Activated T-cell treated with anti-CD3 and anti-CD28 coated beads, Interleukin-2, amount 50 U/mL, for 72 hours (primary cell): ENCODE measurements at places on chromosomes 12 and 14.
A peak's percentile ranks its signal among the peaks of the same experiment; 100 is the strongest.

- DNase-seq, result no peak
- H3K4me1 ChIP-seq, result no peaks in the 10 kb centered on the region
- H3K36me3 ChIP-seq, result no peaks in the 10 kb centered on the region
- no peak overlapping the region for H3K27ac ChIP-seq
These were observed 628.6 kb downstream of the NRXN3 start for GRCh38 chr14:78798757-78799156.

DNA sequence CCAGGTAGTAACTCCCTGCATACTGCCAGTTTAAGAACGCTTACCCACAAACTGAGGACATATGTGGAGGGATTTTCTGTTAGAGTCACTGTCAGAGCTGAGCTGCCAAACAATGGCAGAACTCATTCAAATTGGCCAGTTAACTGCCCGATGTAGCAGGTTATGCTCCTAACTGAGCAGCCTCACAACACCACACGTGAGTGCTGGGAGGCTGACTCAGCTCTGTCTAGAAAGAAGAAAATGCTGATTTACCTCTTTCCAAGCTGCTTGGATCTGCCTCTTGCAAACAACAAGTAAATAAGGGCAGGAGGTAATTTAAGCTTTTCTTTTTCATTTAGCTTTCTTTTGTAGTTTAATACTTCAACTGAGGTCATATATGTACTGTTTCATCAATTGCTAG, 195.6 kb downstream of the PELI2 start:
- H3K4me1 ChIP-seq, result no peaks in the 10 kb centered on the region
- H3K4me3 ChIP-seq, result no peak overlapping the region
- H3K27ac ChIP-seq, result no peak overlapping the region

DNA sequence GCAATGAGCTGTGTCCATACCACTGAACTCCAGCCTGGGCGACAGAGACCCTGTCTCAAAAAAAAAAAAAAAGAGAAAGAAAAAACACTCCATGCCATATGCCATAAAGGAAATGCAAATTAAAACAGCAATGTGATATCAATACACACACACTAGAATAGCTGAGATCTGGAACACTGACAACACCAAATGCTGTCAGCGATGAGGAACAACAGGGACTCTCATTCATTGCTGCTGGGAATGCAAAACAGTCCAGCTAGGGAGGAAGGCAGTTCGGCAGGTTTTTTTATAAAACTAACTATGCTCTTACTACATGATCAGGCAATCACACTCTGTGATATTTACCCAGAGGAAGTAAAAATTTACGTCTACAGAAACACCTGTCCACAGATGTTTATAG, 3.4 kb upstream of the ABCB9 start:
- H3K27ac ChIP-seq, result no peak overlapping the region
- no peaks in the 10 kb centered on the region for H3K36me3 ChIP-seq
- no peak overlapping the region for H3K4me3 ChIP-seq
- peaks cover 4% of the 10 kb centered on the region for H3K4me1 ChIP-seq

DNA sequence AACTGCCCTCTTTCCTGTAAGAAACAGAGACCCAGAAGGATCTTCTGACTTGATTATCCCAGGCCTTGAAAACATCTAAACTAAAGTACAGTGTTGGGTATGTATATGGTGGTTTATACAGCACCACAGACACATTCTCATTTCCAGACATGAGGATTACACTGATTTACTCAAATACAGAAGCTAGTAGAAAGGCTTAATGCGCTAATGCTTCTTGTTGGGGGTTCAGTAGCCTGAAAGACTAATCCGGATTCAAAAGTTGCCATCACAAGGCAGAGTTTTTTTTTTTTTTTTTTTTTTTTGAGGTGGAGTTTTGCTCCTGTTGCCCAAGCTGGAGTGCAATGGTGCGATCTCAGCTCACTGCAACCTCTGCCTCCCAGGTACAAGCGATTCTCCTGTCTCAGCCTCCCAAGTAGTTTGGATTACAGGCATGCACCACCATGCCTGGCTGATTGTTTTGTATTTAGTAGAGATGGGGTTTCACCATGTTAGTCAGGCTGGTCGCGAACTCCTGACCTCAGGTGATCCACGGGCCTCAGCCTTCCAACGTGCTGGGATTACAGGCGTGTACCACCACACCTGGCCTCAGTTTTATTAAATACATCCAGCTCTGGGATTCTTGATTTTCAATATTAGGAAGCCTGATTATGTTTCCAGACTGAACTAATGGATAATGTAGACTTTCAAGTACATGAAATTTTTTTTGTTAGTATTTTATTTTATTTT, 46.3 kb upstream of the HECTD1 start:
- no peak overlapping the region for H3K4me3 ChIP-seq
- H3K4me1 ChIP-seq, result no peaks in the 10 kb centered on the region
- H3K27ac ChIP-seq, result no peak overlapping the region

GRCh38 chr14:61628016-61628725, 67.1 kb upstream of the HIF1A start:
- H3K27me3 ChIP-seq, result no peaks in the 10 kb centered on the region
- H3K27ac ChIP-seq, result no peak overlapping the region

- peaks cover 6% of the 10 kb centered on the region for H3K27me3 ChIP-seq
- no peaks in the 10 kb centered on the region for H3K36me3 ChIP-seq
- H3K4me1 ChIP-seq, result peaks cover 9% of the 10 kb centered on the region
- H3K27ac ChIP-seq, result no peak overlapping the region
These were observed 27.8 kb downstream of the C14orf132 start for GRCh38 chr14:96066976-96067375.

GRCh38 chr14:32724867-32725471, 213.7 kb upstream of the NPAS3 start:
- no peak overlapping the region for H3K27ac ChIP-seq
- no peaks in the 10 kb centered on the region for H3K4me1 ChIP-seq
- no peak for DNase-seq
- no peak overlapping the region for H3K4me3 ChIP-seq

- no peak for DNase-seq
- H3K4me3 ChIP-seq, result no peak overlapping the region
- H3K36me3 ChIP-seq, result peaks cover 25% of the 10 kb centered on the region
- H3K27ac ChIP-seq, result peak overlapping the region; percentile 31
- H3K4me1 ChIP-seq, result peaks cover 20% of the 10 kb centered on the region
These were observed 20.5 kb downstream of the SLC11A2 start for GRCh38 chr12:51005671-51006070.

- no peak for DNase-seq
- H3K4me1 ChIP-seq, result no peaks in the 10 kb centered on the region
- H3K27ac ChIP-seq, result no peak overlapping the region
- no peak overlapping the region for H3K4me3 ChIP-seq
- H3K27me3 ChIP-seq, result peaks cover 8% of the 10 kb centered on the region
- H3K36me3 ChIP-seq, result no peaks in the 10 kb centered on the region
These were observed 142.8 kb downstream of the NUAK1 start for GRCh38 chr12:105995961-105996431.

GRCh38 chr12:127716166-127716565, 550.8 kb upstream of the TMEM132C start:
- H3K4me3 ChIP-seq, result no peak overlapping the region
- no peaks in the 10 kb centered on the region for H3K4me1 ChIP-seq
- no peaks in the 10 kb centered on the region for H3K36me3 ChIP-seq
- no peak for DNase-seq
- no peak overlapping the region for H3K27ac ChIP-seq
- no peaks in the 10 kb centered on the region for H3K27me3 ChIP-seq

DNA sequence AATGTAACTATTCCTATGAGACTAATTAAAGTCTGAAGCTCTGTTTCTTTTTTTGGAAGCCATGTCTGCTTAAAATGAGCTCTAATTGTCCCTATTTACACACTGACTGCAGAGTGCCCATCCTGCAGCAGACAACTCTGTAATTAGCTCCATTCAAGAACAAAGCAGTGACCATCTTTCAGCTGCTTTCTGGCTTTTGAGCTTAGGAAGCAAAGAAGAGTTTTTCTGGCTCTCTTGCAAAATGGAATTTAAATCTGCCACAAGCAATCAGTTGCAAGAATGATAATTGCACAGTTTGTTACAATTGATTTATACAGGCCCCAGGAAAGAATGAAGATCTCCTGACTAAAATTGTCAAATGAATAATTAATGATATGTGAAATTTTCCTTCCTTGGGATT, 83.4 kb downstream of the GAS2L3 start:
- no peaks in the 10 kb centered on the region for H3K4me1 ChIP-seq
- H3K27me3 ChIP-seq, result peaks cover 7% of the 10 kb centered on the region
- H3K4me3 ChIP-seq, result no peak overlapping the region

GRCh38 chr12:29241821-29242591, 92.9 kb downstream of the FAR2 start:
- no peaks in the 10 kb centered on the region for H3K36me3 ChIP-seq
- H3K27ac ChIP-seq, result no peak overlapping the region
- peak overlapping the region; percentile 55 for H3K4me3 ChIP-seq
- H3K27me3 ChIP-seq, result no peaks in the 10 kb centered on the region
- peaks cover 19% of the 10 kb centered on the region for H3K4me1 ChIP-seq

GRCh38 chr12:113697651-113698509, 226.2 kb upstream of the LHX5 start:
- H3K4me1 ChIP-seq, result no peaks in the 10 kb centered on the region
- H3K27ac ChIP-seq, result no peak overlapping the region
- DNase-seq, result no peak

DNA sequence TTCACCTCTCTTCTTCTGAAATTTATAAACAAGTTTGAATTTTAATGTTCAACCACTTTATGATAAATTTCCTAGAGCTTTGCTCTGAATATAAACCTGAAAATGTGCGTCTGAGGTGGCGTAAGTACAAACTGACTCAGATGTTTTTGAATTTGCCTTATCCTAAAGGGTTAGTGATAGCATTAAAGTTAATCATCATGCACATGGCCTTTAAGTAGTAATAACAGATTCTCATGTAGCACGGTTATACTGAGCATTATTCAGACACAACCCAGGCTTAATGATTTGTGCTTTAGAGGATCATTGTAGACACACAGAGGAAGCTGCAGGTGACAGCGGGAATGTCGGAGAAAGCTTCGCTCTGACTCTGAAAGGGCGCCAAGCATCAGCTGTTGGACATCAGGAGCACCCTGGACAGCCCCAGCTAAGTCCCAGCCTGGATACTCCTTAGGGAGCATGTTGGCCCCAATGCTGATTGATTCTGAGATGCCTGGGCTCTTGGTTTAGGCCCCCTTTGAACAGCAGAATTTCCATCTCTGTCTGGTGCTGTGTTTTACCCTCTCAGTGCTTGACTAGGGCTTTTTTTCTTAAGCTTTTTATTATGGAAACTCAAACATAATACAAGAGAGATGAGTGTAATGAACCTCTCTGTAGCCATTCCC, 91.1 kb downstream of the PLXNC1 start:
- DNase-seq, result no peak
- peaks cover 2% of the 10 kb centered on the region for H3K36me3 ChIP-seq
- no peaks in the 10 kb centered on the region for H3K27me3 ChIP-seq

GRCh38 chr14:63760014-63760413, 32.1 kb upstream of the SGPP1 start:
- no peaks in the 10 kb centered on the region for H3K36me3 ChIP-seq
- peak overlapping the region; percentile 90 for H3K27ac ChIP-seq
- DNase-seq, result no peak
- H3K4me1 ChIP-seq, result peaks cover 15% of the 10 kb centered on the region
- peak overlapping the region; percentile 87 for H3K4me3 ChIP-seq
- H3K27me3 ChIP-seq, result no peaks in the 10 kb centered on the region

DNA sequence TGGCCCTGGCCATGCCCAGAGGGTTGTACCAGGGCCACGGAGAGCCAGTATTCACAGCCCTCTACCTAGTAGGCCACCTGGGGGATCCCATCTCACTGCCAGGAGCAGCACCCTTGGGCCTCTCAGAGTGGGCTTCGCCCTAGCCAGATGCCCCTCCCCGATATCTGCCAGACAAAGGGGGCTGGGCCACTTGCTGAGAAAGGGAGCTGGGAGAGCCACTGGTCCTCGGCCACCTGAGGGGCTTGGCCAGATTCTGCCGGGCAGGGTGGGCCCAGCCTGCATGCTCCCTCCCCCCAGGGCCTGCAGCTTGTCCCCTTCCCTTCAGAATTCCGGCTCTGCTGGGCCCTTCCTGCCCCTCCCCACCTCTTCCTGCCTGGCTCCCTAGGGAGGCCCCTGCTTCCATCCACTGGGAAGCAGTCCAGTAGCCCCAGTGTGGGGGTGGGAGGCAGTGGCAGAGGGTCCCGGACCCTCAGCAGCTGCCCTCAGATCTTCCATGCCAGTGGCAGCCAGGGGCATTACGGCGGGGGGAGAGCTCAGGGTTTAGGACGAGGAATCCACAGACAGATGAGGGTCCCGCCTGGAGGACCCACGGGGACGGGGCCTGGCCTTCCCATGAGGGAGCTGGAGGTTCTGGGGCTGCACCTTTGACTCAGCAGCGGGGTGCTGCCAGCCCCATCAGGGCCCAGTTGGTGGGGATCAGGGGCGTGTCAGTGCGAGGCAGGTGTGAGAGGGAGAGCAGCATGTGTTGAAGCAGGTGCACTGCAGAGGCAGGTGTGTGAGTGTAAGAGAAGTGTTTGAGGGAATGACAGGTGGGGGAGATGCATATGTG, 2.4 kb downstream of the CRIP2 start:
- H3K27ac ChIP-seq, result no peak overlapping the region
- peaks cover 4% of the 10 kb centered on the region for H3K36me3 ChIP-seq
- peak overlapping the region; percentile 34 for H3K4me3 ChIP-seq
- peaks cover 24% of the 10 kb centered on the region for H3K4me1 ChIP-seq
- peaks cover 20% of the 10 kb centered on the region for H3K27me3 ChIP-seq
